ENCODE measurements at places on chromosomes 11 and 22.

- no peak for DNase-seq
Measured at GRCh38 chr11:123559523-123559955, 94.9 kb downstream of the SCN3B start.

DNA sequence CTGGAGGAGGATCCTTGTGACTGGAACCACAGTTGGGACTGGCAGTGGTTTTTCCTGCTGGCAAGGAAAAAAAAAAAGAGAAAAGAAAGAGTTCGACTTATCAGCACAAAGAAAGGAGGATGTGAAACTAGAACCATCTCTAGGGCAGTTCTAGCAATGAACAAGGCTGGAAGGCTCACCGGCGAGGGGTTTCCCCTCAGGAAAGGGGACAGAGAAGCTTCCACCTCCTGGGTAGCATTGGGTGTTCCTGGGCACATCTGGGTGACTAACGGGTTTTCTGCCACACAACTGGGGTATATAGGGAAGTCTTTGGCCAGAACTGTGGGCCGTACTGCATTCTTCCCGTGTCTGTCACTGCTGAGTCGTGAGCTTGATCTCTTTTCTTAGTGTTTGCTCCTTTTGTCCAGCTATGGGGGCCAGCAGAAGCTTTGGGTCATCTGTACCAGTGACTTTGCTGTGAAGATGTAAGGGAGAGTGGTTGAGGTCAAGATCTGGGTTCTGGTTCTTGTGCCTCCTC lies 109.4 kb upstream of the OR4B1 start:
- DNase-seq, result no peak

- DNase-seq, result no peak
Measured at GRCh38 chr22:42932857-42933484, 75.9 kb upstream of the ARFGAP3 start.

DNA sequence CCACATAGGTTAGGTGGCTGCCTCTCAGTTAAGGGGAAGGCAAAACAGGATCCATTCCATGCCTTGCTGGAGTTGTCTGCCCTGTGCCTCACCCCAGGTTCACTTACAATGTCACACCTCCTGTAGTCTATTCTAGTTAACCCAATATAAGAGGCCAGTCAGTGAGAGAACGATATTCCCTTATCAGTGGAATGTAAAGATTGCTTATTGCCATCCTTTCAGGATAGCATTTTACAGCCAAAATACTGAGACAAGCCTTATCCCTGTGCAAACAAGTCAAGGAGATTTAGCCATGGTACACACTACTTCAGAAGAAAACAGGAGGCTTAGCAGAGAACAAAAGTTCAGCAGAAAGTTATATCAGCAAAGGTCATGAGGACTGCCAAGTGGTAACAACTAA lies 5.5 kb downstream of the CYP2R1 start:
- no peak for DNase-seq

DNA sequence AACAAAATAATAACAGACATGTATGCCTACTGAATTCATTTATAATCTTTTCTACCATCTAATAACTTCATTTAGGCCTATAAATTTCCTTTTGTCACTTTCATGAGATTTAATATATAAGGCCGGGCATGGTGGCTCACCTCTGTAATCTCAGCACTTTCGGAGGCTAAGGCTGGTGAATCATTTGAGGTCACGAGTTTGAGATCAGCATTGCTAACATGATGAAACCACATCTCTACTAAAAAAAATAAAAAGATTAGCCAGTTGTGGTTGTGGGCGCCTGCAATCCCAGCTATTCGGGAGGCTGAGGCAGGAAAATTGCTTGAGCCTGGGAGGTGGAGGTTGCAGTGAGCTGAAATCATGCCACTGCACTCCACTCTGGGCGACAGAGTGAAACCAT lies 14.2 kb upstream of the NTM start:
- no peak for DNase-seq

DNA sequence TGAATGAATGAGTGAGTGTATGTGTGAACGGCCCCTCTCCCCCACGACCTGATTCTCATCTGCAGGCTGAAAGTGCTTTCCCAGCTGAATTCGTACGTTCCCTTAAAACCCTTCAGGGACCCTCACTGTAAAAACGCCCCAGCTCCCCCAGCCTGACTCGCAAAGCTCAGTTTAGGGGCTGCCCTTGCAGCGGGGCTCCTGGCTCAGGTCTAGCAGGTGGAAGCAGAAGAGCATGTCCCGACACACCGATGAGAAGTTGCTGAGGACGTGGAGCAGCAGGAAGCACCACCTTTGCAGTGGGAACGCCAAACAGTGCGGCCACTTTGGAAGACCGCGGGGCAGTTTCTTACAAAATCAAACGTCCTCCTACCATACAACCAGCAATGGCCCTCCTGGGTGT lies 3.6 kb upstream of the MRPL23 start:
- DNase-seq, result no peak

DNA sequence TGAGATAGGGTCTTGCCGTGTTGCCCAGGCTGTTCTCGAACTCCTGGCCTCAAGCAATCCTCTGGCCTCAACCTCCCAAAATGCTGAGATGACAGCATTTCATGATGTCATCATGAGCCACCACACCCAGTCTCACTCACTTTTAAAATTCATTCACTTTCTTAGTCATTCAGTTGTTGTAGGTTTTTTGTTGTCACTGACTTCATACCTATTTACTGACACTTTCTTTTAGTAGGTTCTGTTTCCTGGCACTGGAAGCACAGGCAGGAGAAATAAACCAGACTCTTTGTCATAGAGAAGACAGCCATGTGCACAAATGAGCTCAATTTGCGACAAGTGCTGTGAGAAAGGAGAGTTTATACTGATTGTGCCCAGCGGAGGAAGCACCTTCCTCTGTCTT lies 10.5 kb downstream of the ART5 start:
- no peak for DNase-seq

DNA sequence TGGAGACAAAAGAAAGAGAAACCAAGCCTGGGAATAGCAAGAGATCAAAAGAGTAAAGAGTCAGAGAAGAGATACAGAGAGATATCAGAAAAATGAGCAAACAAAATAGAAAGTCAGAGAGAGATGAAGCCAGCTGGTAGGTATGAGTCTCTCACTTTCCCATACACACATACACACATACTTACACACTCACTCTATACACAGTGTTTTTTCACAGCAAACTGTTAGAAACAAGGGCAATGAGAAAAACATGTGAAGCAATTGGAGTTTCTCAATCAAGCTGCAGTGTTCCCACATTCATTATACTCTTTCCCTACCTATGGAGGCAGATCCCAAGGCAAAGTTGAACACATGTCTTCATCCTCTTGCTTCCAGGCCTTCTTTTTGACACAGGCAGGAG lies 2.6 kb upstream of the NLRP10 start:
- DNase-seq, result no peak

GRCh38 chr22:25363474-25363873 lies 144.0 kb downstream of the CRYBB2 start:
- DNase-seq, result no peak

- no peak for DNase-seq
Measured at GRCh38 chr11:32902089-32902665, 9.6 kb downstream of the QSER1 start.

GRCh38 chr22:46262449-46263215 lies 511 bp downstream of the PKDREJ start:
- DNase-seq, result no peak

GRCh38 chr11:58616594-58616993 lies 5.9 kb upstream of the CNTF start:
- no peak for DNase-seq

DNA sequence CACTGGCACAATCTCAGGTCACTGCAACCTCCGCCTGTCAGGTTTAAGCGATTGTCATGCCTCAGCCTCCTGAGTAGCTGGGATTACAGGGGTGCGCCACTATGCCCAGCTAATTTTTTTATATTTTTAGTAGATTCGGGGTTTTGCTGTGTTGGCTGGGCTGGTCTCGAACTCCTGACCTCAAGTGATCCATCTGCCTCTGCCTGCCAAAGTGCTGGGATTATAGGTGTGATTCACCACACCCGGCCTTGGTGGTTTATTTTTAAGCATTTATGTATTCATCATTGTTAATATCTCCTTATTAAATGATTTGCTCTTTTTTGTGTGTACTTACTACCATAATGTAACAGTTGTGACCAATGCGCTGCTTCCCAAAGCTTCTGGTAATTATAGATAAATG lies 171.7 kb downstream of the DDX10 start:
- no peak for DNase-seq

DNA sequence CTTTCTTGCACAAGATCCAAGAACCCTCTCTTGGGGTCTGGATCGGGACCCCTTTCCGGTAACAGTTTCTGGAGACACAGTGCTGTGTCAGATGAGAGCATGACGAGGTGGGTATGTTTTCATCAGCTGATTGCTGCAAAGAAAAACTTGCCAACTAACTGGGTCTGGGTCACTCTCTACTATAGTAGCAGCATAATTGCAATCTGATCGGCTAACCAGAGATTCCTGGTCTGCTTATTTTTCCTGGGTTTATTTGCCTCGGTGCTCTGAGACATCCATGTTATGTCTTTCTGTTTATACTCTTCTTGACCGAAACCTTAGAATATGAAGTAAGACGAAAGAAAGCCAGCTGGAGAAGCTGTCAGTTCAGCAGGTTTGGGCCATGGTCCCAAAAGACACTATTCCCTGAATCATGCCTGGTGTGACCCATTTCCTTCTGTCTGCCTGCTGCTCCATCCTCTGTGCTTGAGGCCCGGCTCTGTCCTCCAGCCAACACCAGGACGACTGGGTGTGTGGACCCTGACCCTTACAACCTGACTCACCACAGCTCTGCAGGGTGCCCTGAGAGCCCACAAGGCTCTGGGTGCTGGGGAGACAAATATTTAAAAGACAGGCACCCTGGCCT lies 24.1 kb upstream of the CLMP start:
- DNase-seq, result no peak

GRCh38 chr22:45830531-45831245 lies 146.3 kb downstream of the WNT7B start:
- DNase-seq, result peak; percentile 26

GRCh38 chr22:43789452-43789851 lies 22.7 kb downstream of the EFCAB6 start:
- no peak for DNase-seq

DNA sequence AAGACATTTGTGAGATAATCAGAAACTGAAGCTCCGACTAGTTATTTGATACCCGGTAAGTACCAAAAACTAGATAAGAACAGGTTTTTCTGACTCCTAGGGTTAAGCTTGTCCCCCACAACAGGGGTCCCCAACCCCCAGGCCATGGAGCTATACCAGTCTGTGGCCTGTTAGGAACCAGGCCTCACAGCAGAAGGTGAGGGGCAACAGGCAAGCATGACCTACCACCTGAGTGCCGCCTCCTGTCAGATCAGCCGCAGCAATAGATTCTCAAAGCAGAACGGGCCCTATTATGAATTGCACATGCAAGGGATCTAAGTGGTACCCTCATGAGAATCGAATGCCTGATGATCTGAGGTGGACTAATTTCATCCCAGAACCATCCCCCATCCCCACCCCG lies 1.2 kb upstream of the MS4A10 start:
- DNase-seq, result no peak

DNA sequence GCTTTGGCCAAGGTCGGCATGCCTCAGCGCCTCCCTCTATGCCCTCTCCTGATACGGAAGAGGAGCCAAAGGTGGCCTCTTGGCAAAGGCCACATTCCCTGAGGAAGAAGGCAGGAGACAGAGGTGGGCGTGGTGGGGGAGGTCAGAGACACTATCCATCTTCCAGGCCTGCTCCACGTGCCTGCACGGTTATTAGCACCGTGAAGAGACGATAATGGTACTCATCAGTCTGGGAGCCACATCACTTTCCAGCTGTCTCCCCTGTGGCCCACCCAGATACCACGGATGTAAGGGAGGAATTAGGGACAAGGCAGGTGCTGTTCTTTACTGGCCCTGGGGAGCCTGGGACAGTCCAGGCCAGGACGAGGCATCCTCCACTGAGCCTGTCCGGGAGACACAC lies 354.3 kb downstream of the MN1 start:
- no peak for DNase-seq

GRCh38 chr11:1073261-1073724 lies 1.4 kb upstream of the MUC2 start:
- DNase-seq, result no peak

DNA sequence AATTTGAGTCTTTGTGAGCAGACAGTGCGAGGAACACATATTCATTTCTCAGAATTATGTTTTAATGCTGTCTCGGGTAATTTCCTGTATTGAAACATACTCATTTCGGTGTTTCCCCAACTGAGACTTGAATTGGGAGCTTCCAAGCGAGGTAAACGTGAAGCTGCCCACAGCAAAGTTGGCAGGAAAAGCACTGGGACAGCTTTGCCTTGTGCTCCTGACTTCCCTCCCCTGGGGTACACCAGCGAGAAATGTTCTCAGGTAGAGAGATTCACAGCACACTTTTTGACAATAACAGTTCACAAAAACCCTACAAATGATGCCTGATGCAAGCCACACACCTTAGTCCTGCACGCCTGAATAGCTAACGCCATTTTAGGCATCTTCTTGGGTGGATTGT lies 3.1 kb downstream of the HTR3B start:
- DNase-seq, result no peak

GRCh38 chr11:4185561-4185960 lies 91.0 kb downstream of the RRM1 start:
- no peak for DNase-seq

GRCh38 chr11:118618991-118619375 lies 11.6 kb downstream of the PHLDB1 start:
- DNase-seq, result no peak

DNA sequence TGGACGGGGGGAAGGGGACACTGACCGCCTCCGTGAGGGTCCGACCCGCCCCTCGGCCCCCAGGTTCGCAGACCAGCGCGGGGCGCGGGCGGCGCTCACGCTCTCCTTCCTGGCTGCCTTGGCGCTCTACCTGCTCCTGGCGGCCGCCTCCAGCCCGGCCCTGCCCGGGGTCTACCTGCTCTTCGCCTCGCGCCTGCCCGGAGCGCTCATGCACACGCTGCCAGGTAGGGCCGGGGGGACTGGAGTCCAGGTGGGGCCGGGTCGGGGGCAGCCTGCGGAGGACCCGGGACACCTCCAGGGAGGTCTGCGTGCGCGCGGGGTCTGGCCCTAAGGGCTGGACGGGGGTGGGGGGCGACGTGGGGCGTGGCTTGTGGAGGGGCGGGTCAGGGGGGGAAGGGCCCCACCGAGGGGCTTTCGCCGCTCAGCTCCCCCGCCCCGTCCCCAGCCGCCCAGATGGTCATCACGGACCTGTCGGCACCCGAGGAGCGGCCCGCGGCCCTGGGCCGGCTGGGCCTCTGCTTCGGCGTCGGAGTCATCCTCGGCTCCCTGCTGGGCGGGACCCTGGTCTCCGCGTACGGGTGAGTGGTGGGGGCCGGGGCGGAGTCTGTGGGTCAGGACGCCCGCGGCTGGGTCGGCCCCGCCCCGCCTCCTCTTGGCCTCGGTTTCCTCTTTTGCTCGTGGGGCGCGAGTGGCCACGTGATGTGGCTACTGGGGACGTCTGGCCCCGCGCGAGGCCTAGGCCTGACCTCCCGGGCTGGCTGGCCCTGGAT lies 19.9 kb downstream of the PHLDA2 start:
- DNase-seq, result no peak

Data from NCI-H187 (cell line).